ENCODE measurements at places on chromosomes 1 and 21.

- DNase-seq, result no peak
Measured at GRCh38 chr1:233975486-233975885, 71.0 kb downstream of the SLC35F3 start.

- DNase-seq, result no peak
Measured at GRCh38 chr1:43077273-43077672, 94.8 kb downstream of the EBNA1BP2 start.

DNA sequence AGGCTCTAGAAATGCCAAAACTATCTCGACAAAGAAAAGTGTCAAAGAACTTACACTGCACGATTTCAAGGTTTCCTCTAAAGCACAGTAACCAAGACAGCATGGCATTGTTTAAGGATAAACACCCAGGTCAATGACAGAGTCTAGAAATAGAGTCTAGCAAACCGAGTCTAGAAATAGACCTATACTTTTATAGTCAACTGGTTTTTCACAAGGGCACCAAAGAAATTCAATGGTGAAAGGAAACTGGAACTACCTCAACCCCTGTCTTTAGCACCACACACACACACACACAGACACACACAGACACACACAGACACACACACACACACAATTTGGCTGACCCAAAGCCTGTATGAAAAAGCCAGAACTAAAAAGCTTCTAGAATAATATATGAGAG lies 67.1 kb upstream of the PGBD5 start:
- DNase-seq, result no peak

DNA sequence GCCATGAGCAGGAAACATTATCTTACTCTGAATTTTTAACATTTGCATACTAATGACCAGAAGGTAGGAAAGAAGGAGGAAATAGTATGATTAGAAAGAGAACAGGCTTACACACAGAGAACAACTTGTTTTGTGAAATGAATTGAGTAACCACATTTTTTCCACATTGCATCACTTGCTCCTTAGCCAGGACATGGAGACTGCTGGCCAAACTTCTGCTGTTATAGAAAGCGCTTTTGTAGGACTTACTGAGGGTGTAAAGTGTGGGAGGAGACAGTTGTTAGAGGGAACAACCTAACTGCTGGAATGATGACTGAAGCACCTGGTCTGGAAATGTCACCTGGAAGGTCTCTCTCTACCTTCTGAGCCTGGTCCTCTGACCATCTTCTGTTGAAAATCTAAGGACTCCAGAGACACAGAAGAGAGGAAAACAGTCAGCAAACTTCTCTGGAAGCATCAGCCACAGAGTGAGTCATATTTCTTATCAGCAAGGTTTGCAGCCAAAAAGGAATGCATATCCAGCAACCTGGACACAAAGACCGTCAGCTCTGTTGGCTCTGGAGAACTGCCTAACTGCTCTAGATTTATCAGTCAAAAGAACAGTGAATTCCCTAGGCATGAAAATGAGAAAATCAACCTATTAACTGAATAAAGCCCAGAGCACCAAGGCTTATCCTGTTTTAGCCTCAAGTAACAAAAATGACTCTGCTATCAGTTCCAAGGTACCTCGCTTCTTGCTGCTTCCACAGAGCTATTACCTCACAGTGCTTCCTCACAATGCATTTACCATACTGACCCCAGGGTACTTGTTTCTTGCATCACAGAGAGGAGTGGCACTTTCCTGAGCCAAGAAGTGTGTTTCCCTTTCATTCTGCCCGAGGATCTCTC lies 88.0 kb upstream of the SLFNL1 start:
- no peak for DNase-seq

GRCh38 chr1:225388372-225388771 lies 39.5 kb downstream of the LBR start:
- DNase-seq, result no peak
